ENCODE measurements at places on chromosomes 6 and 20. TPM values are rescaled to one million over a fixed set of nuclear protein-coding genes. Genes with fewer than 3 reads are reported as not detected.

Gene WFDC10B
- not detected for total RNA-seq

Gene HSPA12B
- total RNA-seq: 28.0 TPM

Gene CNKSR3
- 9.9 TPM for total RNA-seq

Gene CDH26
- total RNA-seq: 1.5 TPM

Gene TRAPPC3L
- total RNA-seq: not detected

Gene SCRT2
- not detected for total RNA-seq

Gene C6orf52
- 1.1 TPM for total RNA-seq

Gene SIGLEC1
- total RNA-seq: 45.1 TPM

Gene SNAI1
- total RNA-seq: 19.1 TPM

Gene CARMIL1
- 10.3 TPM for total RNA-seq

Gene TTBK1
- total RNA-seq: 0.06 TPM

Gene HLA-DRA
- 174 TPM for total RNA-seq

Gene DZANK1
- 1.3 TPM for total RNA-seq

Gene PDE10A
- 15.6 TPM for total RNA-seq

Gene VWA7
- total RNA-seq: 0.77 TPM

Gene ARMH2
- total RNA-seq: not detected

DNA sequence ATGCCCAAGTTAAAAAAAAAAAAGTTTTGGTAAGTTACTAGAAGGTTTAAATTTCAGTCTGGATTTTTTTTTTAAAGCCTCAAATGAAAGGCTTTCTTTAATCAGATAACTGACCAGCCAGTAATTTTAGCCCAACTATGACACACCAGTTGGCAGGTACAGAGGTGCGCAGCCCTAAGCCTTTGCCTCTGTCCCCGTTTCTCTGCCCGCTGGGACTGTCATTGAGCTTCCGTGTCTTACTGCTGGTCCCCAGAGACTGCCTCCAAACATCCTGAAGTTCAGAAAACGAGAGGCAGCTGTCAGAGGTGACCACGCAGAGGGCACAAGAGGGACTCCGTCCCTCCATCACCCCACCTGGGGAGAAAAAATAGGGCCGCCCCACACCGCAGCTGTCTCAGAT, 118.2 kb downstream of the RPS12 start:
- no peak for DNase-seq

DNA sequence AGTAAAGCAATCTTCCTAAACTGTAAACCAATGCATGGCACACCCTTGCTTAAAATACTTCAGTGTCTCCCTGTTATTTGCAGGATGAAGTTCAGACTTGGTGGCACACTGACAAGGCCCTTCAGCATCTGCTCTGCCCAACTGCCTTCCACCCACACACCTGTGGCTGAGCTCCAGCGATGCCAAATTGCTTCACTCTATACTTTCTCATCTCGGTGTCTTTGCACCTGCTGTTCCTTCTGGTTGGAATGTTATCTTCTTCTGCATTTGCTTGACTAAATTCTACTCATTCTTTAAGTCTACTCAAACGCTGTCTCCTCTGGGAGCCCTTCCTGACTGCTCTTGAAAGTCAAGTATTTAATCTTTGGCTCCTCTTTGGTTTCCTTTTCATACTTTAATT, 100.1 kb upstream of the SUPT3H start:
- no peak for DNase-seq

- DNase-seq: no peak
Observed at GRCh38 chr6:55239099-55239498, 64.8 kb downstream of the HCRTR2 start.

- no peak for DNase-seq
Observed at GRCh38 chr6:16257999-16258708, 19.8 kb downstream of the GMPR start.

- DNase-seq: no peak
Observed at GRCh38 chr6:80268865-80269730, 162.6 kb downstream of the BCKDHB start.

- DNase-seq: no peak
Observed at GRCh38 chr20:61316346-61316745, 64.3 kb downstream of the CDH4 start.

- no peak for DNase-seq
Observed at GRCh38 chr6:27406085-27406484, 17.5 kb downstream of the ZNF391 start.

DNA sequence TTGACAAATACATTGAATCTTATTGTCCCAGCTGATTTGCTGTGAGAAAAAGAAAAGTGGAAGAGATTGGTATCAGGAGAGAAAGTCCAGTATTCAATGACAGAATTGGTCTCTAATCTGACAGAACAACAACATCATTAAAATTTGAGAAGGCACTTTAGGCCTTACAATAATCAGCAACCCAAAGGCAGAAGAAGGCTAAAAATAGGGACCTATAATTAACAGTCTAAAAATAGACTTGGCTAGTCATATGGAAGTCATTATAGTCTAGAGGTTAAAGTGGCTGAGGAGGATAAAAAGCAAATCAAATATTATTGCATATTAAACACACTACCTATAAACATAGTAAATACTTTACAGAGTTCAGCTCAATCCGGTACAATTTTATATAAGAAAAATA, 393.6 kb upstream of the JAG1 start:
- no peak for DNase-seq

DNA sequence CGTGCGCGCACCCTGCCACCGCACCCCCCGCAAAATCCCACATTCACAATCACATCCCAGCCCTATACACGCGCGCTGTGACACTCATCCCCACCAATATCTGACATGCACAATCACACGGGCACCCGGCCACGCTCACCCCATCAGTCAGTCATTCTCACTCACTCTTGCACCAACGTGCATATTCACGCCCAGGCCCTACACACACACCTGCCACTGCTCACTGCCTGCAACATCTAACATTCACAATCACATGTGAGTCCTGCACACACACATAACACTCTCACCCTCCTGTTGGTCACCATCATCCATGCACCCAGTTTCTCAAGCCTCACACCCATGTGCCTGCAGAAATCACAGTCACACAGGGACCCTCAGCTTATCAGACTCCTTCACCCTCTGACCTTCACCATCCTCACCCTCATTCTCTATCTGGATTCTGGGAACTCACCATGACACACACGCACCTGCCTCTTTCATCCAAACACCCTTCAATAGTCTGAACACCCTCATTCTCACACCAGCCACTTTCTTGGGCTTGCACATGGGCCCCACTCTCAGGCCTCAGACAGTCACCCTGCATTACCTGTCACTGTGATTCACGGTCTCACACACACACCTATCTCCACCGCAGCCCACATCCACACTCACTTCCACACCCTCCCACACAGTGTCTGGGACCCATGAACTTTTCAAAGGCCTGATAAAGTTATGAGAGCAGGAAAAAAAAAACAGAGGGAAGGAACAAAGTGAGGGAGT, 748 bp upstream of the ATP9A start:
- DNase-seq: no peak

DNA sequence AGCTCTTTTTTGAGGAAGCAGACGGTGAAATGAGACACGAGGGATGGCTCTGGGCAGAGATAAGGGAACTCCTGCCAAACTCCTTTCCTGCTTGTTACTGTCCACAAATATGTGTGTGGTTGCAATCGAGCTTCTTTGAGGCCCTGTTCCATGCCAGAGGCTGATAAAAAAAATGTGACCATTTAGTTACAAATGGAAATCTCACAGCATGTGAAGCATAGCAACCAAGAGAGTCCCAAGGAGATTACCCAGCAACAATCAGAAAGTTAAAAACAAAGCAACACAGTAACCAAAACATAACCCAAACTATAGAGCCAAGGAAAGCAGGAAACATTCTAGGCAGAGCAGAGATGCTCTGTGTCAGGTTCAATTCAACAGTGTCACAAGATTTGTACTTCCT, 35.4 kb upstream of the HMGN3 start:
- no peak for DNase-seq

GRCh38 chr6:9504191-9504590, 910.7 kb downstream of the TFAP2A start:
- DNase-seq: no peak

DNA sequence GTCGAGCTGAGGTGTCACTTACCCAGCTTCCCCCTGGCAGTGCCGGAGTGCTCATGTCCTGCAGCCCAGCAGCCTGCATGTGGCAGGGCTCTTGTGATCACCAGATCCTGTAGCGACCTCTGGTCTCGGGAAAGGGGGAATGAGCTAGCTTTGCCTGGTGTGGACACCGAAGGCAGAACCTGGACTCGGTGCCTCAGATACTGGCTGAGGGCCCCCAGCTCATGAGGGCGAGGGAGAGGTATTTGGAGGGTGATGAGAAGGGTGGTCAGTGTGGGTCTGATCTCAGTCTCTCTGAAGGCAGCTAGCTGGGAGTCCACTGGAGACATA, 26.3 kb downstream of the SUN5 start:
- DNase-seq: no peak

DNA sequence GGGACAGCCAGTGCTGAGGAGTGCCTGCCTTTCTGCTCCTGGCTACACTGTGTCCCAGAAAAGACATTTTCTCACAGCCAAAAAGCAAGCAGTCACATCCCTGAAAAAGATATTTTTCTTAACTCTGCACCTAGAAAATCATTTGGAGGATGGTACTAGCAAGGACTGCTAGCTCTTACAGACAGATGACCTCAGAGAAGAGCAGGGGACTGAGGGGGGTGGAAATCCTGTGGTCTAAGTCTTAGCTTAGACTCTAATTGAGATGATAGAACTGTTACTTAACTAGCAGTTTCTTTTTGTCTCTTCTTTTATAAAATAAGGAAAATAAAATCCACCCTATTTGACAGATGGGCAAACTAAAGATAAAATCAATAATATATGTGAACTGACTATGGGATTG, 152.8 kb downstream of the TMEM200A start:
- no peak for DNase-seq

GRCh38 chr6:73581293-73581692, 60.5 kb upstream of the EEF1A1 start:
- no peak for DNase-seq

DNA sequence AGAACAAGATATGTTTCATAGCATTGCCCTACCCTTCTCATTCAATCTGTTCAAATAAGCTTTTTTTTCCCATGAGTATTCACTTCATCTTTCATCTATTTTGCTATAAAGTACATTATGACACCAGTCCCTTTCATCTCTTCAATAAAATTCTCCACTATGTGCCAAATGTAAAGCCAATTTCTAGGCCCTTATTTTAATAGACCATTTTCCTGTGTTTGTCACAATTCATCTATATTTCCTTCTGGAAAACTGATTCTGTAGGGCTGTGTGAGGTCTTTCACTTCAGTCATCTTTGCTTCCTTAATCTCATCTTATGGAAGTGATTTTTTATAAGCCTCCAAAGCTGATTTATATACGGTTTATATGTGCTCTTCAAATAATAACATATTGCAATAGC, 992.4 kb upstream of the EYS start:
- DNase-seq: no peak

DNA sequence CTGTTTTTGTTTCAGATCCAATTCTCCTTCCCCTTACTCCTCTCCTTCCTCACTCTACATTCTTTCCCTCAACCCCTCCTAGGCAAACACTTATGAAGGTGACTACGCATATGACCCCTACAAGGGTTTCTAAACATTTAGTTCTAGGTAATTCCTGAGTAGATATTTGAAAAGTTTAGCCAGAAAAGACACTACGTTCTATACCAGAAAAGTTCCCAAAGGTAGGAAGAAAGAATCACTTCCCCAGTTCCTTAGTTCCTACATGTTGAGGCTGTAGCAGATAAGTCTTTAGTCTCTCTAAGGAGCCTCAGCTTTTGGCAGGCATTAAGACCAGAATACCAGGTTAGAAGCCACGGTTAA, 11.6 kb downstream of the POU3F2 start:
- no peak for DNase-seq

GRCh38 chr20:47724910-47725247, 60.4 kb downstream of the SULF2 start:
- no peak for DNase-seq

GRCh38 chr6:169859978-169860703, 108.7 kb downstream of the ERMARD start:
- DNase-seq: peak; percentile 84

- DNase-seq: no peak
Observed at GRCh38 chr20:20014659-20015058, 2.5 kb upstream of the NAA20 start.

DNA sequence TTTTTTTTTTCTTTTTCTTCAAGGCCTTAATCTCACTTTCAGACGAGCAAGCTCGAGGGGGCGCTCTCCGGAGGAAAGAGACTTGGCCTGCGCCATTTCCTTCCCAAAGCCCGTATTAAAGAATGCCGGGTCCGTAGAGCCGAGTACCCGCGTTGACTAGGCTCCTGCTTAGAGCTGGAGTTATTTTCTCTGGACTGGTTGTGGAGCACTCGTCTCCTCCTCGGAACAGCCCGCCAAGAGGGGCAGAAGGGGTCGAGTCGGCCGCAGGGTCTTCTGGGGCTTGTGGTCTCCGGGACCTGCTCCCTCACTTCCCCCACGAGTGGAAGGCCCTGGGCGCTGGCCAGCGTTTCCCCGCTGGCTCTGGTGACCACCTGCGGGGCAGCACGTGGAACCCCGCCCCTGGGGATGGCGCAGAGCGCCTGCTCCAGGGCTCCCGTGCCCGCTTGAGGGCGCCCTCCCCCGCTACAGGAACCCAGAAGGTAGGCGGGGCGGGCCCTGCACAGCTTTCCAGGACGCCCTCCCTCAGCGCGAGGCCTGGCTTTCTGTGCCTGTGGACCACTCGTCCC, 2.7 kb upstream of the MEI4 start:
- peak; percentile 84 for DNase-seq

- no peak for DNase-seq
Observed at GRCh38 chr6:17149571-17149970, 47.7 kb downstream of the STMND1 start.

GRCh38 chr6:958488-958887, 265.5 kb upstream of the EXOC2 start:
- no peak for DNase-seq

- no peak for DNase-seq
Observed at GRCh38 chr6:24019830-24020229, 106.2 kb upstream of the NRSN1 start.

All from mesenteric fat pad (tissue), 1 donor.